Stimulated activated effector memory CD8-positive, alpha-beta T cell treated with anti-CD3 and anti-CD28 coated beads, Interleukin-12 subunit alpha, Interleukin-12 subunit beta, amount 100 ng/mL, for 72 hours (primary cell): ENCODE measurements at places on chromosomes 6 and 20.

GRCh38 chr6:39178804-39179203 is 50.5 kb downstream of the KCNK5 start:
- DNase-seq = no peak

- no peak for DNase-seq
Observed at GRCh38 chr20:61118429-61119224, 133.4 kb upstream of the CDH4 start.

- DNase-seq = no peak
Observed at GRCh38 chr6:159180001-159180400, 10.8 kb downstream of the FNDC1 start.

- DNase-seq = no peak
Observed at GRCh38 chr20:62359491-62360121, 7.5 kb downstream of the LAMA5 start.

DNA sequence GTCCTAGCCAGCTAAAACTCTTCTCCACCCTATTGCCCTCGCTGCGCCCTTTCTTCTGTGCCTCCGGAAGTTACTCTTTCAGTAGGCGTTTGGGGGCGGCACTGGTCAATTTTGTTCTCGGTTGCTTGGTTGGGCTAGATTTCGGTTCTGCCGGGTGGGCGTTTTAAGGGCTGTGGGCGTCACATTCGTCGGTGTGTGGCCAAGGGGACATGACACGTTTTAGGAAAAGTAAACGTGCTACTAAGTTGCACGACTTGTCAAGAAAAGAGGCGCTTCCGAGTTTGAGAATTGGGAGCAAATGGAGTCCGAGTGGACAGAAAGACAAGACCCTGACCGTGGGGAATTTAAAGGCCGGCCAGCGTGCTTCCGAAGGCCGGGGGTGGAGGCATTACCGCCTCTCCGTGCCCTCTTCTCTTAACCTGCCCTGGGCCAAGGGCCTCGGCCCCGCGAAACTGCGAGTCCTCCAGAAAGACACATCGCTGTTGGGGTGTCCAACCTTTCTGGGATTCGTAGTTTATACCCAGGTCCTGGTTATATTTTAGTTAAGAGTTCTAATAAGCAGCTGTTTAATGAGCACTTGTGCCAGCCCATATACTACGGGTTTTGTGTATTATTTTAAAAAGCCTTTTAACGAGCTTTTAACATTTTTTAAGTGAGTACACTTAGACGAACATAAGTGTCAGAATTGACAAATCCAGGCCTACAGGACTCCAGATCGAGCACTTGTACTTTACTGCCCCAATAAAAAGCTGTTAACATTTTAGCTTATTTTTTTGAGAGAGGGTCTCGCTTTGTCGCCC is 664 bp upstream of the BAG6 start:
- no peak for DNase-seq

DNA sequence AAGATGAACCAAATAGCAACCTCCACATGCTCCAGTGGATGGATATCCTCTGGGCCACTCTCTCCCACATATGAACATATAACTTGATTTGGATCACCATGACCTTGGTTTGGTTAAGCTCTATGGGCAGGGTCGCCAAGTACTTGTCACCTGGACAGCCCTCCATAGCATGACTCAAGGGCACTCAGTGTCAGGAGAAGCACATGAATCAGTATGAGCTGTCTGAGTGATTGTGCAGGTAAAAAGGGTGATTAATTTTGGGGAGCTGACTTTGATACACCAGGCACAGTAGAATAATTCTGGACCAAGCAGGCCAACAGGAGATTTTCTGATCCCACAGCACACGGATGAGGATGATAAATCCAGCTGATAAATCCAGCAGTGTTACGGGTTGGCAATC is 74.4 kb downstream of the OPRM1 start:
- DNase-seq = no peak

DNA sequence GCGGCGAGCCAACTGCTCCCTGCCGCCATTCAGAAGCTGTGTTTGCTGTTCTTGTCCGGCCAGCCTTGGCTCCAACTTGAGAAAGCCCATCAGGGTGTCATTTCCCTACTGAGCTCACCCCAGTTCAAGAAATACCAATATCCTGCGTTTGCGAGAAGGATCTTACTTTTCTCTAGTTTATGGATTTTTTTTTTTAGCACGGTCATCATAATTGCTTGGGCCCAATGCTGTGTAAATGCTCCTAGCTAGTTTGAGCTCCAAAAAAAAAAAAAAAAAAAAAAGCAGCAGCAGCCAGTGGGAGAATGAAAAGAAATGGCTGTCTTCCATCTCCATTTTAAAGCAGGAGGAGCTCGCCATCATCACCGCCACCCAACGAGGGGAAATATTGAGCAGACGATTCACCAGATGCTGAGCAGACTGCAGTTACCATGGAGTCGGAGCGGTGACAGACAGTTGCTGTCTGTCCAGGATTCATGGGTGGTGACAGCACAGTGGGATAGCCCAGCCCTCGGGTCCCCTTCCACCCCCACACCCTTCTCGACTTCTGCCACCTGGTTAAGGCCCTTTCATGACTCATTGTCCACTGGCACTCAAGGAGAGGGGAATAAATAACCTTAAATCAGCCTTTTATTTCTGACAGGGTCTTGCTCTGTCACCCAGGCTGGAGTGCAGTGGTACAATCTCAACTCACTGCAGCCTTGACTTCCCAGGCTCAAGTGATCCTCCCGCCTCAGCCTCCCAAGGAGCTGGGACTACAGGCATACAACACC is 132.4 kb upstream of the SNX9 start:
- no peak for DNase-seq

- DNase-seq = no peak
Observed at GRCh38 chr6:12170351-12171092, 119.6 kb upstream of the EDN1 start.

GRCh38 chr6:168034537-168034936 is 37.1 kb downstream of the KIF25 start:
- DNase-seq = no peak
